ENCODE measurements at places on chromosomes 12 and 14.
A peak's percentile ranks its signal among the peaks of the same experiment; 100 is the strongest.

DNA sequence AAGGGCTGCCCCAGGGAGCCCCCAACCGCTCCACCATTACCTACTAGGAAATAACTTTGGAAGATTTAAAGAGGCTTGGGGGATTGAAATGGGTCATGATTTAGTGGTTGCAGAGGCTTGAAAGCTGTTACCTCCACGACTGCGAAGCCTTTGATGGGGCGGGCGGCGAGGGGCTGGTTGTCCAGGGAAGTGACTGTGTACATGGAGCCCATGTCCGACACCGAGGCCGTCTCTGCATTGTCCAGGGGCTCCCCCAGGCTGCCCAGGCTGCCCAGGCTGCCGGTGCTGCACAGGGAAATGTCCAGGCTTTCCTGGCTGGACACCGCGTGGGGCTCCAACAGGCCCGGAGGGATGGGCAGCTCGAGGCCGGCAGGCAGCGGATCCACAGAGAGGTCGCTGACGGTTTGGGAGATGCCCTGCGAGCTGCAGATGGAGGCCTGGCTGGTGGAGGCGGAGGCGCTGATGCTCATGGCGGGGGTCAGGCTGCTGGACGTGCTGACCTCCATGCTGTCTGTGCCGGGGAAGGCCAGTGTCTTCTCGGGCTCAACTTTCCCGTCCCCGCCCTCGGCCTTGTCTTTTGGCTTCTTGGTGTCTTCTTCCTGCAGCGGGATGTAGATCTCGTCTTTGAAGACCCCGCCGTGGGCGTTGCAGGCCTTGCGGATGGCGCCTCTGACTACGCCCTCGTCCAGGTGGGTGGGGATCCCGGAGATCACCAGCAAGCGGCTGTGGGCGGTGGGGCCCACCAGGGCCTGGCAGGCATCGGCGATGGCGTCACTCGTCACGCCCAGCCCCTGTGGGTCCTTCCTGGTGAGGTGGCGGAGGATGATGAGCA lies 58.9 kb downstream of the TRAFD1 start:
- no peak for DNase-seq

- DNase-seq, result no peak
These were observed 14.7 kb downstream of the CGRRF1 start for GRCh38 chr14:54524410-54524809.

DNA sequence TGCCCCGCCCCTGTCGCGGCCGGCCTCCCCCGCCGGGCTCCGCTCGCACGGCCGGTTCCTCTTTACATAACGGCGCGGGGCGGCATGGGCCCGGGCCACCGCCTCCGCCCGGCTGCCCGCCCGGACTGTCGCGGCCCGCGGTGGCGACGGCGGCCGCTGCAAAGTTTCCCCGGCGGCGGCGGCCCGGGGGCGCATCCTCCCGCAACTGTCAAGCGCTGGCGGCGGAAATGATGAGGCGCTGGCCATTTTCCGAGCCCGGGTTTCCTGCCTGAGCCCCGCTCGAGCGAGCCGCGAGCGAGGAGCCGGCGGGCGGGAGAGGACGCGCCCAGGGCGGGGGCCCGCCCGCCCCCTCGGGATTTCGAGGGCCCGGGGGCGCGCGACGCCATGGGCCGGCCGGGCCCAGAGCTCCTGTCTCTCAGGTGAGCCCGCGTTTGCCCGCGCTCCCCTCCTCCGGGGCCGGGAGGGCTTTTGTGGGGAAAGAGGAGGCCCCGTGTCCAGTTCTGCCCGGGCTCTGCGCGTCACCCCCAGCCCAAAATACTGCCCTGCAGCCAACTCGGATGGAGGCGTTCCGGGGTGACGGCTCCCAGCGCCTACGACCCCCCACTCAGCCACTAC lies at the start of gene SH2B3:
SH2B3 (plus strand) TSS at position 65 of the 615 bp plus-strand sequence. CDS start 12,223 bp downstream, outside the sequence.
- no peak for DNase-seq

DNA sequence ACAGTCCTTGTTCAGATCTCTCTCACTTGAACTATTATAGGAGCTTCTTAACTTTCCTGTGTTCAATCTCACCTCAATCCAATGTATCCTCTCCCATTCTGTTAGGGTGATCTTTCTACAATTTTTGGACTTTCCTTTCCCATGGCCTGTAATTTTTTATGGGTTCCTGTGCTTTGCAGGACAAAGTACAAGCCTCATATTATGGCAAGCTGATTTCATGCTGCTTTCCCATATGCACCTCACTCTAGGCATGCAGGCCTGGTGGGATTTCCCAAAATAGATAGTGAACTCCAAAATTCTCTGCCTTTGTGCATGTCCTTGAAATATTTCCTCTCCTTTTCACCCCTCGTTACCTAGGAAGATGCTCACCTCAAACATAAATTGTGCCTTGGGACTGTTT lies 499.4 kb downstream of the NAV3 start:
- DNase-seq, result no peak

- DNase-seq, result no peak
These were observed 2.6 kb downstream of the CCDC85C start for GRCh38 chr14:99601361-99601831.

DNA sequence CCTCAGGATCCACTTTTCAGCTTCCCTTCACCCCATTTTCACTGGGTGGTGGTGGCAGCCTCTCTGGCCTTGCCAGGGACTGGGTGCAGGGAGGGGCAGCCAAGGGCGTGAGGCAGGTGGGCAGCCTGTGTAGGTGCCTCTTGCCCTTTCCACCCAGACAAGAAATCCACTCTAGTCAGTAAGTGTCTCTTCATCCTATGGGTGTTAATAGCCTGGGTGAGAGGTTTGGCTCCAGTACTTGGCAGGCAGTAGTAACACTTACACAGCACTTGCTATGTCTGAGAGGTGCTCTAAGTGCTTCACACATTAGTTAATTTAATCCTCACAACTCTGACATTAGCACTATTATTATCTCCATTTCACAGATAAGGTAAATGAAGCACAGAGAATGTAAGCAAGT lies 171.9 kb downstream of the EMP1 start:
- DNase-seq, result no peak

DNA sequence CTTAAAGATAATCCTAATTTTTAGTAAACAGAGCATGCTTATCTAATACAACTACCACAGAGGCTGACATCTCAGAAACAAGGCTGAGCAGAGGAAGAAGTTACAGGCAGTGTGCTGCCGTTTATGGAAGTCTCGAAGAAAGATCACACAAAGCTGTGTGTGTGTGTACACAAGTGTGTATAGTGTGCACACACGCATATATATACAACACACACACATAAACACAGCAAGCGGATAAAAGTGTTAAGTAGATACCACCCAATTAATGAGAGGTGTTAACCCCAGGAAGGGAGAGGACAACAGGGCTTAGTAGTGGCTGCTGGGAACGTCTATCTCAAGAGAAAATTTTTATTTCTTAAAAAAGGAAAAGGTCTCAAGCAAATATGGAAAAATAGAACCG lies 15.3 kb downstream of the CCDC88C start:
- no peak for DNase-seq

DNA sequence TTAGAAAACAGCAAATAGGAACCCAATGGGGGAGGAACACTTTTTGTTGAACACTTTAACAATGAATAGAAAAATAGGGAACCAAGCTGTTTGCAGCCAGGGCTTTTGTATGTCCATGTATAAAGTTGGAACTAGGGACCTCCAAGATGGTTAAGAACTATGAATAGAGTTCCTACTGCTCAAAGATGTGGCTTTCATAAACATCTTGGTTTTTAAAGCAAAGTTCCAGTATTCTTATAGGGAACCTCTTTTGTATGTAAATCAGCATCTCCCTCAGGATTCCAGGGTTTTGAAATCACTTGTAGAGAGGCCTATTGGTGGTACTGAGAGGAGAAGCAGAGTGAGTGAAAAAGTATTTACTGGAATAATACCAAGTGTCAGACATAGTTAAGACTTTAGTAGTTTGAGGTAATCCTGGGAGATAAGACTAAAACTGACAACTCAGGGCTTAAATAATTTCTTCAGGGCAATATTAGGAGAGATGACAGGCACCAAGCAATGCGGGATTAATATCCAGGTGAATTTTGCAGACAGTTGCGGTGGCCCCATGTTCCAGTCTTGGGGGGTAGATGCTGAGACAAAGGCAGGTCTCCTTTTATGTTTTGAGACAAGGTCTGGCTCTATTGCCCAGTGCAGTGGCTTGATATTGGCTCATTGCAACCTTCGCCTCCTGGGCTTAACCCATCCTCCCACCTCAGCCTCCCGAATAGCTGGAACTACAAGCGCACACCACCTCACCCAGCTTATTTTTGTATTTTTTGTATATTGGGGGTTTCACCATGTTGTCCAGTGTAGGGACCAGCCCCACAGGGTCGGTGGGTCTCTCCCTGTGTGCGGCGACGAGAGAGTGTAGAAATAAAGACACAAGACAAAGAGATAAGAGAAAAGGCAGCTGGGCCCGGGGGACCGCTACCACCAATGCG lies 10.4 kb upstream of the EID3 start:
- no peak for DNase-seq

- DNase-seq, result no peak
These were observed 79.9 kb downstream of the BCL11B start for GRCh38 chr14:99192028-99192621.

DNA sequence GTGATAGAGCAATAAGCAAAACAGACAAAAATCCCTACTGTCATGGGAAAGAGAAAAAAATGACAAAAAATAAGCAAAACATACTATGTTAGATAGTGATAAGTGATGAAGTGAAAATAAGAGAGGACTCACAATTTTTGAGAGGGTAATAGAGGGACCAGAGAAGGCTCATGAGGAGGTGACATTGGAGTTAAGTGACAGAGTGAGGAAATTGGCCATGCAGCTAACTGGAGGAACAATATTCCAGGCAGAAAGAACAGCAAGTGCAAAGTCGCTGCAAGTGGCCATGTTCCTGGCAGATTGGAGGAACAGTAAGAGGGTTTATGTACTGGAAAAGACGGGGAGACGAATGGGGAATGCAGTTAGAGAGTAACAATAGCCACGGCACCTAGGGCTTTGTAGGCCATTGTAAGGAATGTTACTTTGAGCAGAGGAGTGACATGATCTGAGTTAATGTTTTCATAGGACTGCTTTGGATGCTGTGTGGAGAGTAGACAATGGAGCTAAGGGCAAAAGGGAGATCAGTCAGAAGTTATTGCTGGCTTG lies 1.4 kb upstream of the SAV1 start:
- DNase-seq, result no peak

DNA sequence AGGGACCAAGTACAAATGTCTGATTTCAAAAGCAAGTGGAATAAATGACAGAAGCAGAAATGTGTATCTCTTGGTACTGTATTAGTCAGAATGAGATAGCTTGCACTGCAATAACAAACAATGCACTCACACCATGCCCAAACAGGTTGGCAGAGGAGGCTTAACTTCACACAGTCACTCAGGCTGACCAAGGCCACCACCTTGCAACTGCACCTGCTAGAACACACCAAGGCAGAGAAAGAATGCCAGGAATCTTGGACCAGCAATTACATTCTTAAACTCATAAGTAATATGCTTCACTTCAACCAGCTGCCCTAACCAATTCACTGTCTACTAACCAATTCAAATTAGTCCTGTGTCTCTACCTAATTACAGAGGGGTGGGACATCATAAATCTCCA lies 378.3 kb downstream of the BCL11B start:
- no peak for DNase-seq

DNA sequence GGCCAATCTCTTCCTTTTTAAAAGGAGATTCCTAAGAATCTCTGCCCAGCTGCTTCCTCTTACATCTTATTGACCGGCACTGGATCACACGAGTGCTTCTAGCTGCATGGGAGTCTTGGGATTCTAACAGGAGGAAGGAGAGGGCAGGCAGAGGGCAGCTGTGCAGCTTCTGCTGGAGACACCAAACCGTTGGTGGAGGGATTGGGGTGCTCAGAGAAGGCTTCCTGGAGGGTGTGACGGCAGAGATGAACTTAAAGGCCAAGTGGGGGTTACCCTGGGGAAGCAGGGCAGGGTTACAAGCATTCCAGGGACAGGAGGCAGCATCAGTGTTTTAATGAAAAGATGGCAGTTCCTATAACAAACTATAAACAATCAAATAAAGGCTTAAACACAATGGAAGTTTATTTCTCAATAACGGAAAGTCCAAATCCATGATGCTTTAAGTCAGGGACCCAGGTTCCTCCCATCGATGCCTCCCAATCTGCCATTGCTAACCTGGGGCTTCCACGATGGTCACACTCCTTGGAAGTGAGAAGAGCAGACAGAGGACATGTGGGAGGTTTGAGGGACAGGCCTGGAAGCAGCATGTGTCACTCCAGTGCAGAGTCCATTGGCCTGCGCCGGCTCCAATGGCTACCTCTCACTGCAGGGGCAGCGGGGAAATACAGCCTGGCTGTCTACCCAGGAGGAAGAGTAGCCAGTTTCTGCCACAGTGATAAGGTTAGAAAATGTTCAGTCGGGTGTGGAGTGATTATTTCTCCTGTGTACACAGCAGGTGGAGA lies 53.1 kb upstream of the DDX11 start:
- DNase-seq, result peak; percentile 55

- no peak for DNase-seq
These were observed at the start of gene HOXC4 for GRCh38 chr12:54053751-54054741. Gene HOXC4 (plus strand): TSS chr12:54053835. CDS start chr12:54053923, 88 bp downstream.

DNA sequence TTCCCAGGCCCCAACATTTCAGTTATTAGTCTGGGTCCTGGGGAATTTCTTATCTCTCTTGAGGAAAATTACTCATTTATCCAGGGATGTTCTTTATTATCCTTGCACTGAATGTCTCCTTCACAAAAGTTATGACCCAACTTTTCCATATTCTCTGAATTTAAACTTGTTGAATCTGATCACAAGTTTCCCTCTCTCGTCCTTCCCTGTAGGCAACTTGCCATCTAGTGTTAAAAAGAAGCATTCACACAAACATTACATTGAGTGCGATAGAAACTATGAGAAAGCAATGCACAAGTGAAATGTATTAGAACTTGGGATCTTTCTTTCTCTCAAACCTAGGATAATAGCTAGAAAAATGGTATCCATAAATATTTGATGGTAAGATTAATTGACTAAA lies 608.4 kb downstream of the FSCB start:
- DNase-seq, result no peak

DNA sequence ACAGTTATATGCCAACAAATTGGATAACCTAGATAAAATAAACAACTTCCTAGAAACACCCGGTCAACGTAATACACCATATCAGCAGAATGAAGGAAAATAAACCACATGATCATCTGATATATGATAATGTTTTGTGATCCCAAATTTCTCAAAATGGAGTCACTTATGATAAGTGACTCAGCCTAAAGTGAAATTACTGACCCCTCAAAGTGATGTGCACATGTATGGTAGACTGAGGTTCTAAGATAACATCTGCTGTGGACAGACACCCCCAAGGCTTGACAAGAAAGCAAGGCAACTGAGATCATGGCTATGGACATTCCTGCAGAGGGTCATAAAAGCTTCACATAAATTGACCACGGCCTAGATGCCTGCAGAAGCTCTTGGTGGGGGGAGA lies 105.1 kb upstream of the DCN start:
- no peak for DNase-seq

DNA sequence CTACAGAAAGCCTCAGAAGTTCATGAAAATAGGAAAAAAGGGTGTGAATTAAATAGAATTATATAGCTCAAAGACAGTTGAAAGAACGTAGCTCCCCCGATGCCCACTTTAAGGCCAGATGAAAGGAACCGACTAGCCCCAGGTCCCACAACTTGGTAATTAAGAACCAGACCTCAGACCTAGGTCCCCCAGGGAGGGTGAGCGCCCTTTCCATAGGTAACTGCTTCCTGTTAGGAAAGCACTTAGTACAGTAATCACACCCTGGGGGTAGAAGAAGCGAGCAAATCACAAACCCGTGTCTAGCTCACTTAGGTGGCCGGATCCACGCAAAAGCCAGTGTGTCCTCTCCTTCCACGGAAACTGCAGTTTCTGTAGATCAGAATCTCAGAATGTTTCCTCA lies 77.1 kb downstream of the PLXNC1 start:
- no peak for DNase-seq

GRCh38 chr12:120121766-120122293 lies 5.3 kb upstream of the RAB35 start:
- DNase-seq, result no peak

All from vagina (tissue), 2 donors.